ENCODE measurements at places on chromosomes 11 and 22.
A peak's percentile ranks its signal among the peaks of the same experiment; 100 is the strongest.

DNA sequence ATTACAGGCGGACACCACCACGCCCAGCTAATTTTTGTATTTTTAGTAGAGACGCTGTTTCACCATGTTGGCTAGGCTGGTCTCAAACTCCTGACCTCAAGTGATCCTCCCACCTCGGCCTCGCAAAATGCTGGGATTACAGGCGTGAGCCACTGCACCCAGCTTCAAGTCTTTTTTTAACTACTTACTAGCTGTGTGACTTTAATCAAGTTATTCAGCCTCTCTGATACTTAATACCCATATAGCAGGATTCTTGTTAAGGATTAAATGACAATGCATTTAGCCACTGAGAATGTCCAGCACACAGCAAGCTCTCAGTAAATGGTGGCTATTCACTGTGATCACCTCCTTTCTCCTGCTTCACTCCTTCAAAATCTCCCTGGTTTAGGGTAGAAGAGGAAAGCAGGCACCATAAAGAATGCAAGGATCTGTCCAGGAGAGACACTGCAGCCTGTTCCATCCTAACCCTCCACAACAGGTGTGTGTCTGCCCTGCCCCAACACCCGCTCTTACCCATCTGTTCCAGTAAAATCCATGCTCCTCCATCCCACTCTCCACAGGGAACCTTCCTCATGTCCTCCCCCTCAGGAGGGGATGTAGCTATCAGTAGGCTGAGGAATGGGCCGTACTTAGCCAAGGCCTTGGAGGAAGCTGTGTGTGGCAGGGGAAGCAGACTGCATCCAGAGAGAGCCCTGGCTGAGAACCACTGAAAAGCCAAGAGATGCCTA is 69.3 kb downstream of the MICAL3 start:
- no peak for DNase-seq

DNA sequence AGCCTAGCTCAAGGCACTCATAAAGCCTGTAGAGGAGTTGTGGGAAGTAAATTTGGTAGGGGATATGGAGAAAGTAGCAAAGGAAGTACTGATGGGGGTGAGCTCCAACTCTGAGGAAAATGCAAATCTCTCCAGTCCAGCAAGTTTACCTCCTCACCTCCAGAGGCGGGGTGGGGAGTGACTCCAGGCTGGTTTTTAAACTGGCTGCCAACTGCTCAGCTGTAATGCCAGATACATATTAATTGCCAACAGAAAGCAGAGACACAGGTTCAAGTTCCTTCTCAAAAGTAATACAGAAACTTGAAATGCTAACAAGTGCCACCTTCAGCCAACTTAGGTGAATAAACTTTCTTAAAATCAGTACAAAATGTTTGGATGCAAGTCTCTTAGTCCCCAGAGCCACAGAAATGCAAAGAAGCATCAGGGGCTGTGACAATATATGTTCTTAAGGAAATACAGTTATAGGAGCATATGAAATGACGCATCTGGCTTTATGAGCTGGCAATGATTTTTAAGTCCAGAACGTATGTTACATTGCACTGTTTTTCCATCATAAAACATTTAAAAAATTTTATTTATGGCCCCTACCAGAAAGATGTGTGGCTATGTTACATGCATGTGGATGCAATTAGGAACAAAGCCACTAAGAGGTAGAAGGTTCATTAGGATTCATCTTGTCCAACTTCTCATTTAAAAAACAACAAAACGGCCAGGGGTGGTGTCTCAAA is 436.4 kb upstream of the CCDC90B start:
- DNase-seq, result no peak

DNA sequence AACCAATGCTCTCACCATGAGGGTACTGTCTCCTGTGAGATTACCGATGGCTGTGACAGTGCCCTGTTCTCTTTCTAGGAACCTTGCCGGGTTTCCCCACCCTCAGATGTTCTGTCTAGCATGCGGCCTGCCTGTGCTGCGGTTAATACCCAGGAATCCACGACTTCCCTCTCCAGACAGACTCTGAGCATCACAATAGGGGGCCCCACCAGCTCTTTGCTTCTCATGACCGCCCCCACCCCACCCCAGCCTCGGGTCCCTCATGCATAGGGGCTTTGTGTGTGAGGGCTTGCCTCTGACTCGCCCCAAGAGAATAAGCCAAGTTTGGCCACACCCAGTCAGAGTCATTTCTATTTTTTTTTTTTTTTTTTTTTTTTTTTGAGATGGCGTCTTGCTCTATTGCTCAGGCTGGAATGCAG is 10.3 kb downstream of the PARVG start:
- no peak for DNase-seq

DNA sequence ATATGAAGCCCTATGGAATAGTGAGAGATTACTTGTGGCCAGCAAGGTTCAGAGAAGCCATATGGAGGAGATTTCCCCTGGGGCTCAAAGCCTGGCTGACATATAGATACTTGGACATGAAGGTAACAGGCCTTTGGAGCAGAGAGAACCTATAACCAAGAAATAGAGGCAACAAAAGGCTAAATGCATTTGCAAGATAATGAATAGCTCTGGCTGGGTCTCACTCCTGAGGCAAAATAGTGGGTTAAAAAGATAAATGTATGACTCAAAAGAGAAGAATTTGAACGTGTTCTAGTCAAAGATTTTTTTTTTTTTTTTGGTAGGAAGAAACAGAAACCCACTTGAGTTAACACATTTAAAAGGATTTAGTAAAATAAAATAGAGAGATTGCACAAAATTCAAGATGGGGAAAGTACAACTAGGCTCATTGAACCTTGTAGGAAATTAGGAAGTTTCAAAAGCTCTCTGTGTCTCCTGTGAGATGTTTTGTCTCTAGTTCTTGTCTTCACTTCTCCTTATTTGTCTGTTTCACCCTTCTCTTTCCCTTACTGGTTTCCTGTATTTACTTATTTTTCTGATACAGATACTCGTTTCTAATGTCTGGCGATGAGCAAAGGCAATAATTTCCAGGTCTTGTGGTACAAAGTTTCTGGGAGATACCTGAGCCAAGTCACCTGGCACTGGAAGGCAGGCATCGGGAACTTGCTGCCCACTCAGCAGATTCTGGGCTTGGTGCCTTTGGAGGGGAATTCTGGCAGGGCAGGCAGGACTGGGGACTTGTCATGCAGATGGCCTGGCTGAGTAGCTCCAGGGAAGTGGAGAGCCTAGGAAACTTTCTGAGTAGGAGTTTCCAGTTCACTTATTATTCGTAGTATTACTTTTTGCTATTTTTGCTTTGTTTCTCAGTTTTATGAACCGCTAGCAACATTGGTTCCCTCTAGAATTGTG is 49.2 kb upstream of the SESN3 start:
- DNase-seq, result no peak

GRCh38 chr11:115126092-115126491 is 378.1 kb downstream of the CADM1 start:
- no peak for DNase-seq

DNA sequence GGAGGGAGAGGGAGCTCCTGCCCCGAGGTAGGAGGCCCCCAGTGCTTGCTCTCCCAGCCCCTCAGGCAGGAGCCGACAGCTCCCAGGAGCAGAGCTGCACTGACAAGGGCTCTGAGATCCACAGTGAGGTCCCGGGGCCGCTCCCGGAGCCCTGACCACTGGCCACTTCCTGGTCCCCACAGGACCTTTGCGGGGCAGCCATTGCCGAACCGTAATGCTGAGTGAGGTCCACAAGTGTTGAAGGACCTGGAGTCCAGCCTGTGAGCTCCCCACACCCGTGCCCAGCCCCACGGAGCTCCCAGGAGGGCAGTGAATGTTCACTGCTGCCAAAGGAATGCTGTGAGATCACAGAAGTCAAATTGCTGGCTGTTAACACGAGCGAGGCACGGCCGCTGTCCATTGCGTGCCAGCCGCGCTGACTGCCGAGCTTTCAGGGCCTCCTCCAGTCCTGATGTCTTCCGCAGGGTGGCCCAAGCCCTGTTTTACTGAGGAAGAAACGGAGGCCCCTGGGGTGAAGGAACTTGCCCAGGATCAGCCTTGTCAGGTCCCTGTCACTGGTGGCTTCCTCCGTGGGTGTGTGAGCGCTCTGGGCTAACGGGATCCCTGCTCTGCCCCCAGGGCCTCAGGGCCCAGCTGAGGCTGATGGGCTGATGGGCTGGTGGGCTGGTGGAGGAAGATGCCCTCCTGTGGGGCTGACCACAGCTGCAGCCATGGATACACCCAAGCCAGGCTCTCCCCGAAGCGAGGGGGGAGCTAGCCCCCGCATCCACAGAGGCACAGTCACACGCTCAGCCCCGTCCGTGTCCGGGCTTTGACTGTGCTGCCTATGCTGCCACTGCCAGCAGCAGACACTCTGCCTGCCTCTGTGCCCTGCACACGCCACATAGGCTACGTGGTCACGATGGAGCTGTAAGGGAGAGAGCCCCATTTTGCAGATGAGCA is 70.8 kb downstream of the WNT7B start:
- no peak for DNase-seq

DNA sequence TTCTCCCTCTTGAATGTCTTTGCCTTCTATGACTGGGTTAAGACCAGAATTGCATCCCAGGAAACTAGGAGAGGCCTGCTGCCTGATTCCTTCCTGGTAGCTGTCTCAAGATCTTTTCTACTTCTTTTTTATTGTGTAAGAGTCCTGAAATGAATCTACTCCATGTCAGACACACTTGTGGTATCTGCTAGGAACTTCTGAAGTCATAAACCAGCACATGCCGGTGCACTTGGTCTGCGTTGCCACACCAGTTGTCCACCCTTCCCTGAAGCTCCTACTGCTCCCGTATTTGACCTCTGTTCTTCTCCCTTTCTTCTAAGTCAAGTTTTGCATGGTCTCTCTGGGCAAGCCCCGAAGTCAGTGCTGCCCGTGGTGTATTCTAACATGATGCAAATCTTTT is 644.2 kb downstream of the ETS1 start:
- no peak for DNase-seq

DNA sequence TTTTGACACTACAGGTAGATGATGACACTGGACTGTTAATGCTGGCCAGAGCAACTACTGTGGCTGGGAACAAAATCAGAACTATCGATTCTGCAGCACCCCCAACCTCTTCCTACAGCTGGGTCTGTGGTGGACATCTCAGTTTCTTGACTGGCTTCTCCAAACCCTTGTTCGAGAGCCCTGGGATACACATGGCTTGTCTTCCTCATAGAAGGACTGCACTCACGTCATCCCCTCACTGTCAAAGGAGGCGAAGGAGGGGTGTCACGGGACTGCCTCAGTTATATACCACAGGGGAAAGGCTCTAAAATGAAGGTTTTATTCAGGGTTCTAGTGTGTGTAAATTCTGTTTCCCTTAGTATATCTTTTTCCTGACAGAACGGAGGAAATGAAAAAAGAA is 44.9 kb downstream of the PITPNB start:
- no peak for DNase-seq

- DNase-seq, result no peak
Measured at GRCh38 chr11:13222285-13222684, 55.3 kb upstream of the BMAL1 start.

DNA sequence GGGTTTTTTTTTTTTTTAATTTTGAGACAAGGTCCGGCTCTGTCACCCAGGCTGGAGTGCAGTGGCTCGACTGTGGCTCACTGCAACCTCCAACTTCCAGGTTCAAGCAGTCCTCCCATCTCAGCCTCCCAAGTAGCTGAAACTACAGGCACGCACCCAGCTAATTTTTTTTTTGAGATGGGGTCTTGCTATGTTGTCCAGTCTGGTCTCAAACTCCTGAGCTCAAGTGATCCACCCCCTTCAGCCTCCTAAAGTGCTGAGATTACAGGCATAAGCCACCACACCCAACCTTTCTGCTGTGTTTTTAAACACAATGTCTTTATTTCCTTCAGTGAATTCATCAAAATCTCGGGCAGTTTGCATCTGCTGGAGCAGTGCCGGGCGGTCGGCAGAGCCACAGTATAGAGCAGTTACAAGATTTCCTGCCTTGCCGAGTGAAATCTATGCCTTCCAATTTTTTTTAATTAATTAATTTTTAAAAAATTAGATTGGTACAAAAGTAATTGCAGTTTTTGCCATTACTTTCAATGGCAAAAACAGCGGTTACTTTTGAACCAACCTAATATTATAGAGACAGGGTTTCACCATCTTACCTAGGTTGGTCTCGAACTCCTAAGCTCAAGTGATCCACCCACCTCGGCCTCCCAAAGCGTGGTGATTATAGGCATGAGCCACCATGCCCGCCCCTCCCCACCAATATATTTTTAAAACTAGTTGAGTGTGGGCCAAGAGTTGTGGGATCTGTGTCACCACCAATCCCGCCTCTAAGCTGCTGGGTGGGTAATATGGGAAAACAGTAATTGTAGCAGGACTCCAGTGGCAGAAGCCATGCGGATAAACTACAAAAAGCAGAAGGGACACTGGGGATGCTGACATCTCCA is 2.7 kb upstream of the ACY3 start:
- DNase-seq, result no peak

GRCh38 chr11:19674836-19675235 is 37.8 kb upstream of the NAV2 start:
- no peak for DNase-seq

GRCh38 chr11:47257517-47258316 is at the start of gene NR1H3:
Gene NR1H3, plus strand, starts transcription at chr11:47257996. Its CDS starts 1,221 bp downstream, at chr11:47259217.
- no peak for DNase-seq

DNA sequence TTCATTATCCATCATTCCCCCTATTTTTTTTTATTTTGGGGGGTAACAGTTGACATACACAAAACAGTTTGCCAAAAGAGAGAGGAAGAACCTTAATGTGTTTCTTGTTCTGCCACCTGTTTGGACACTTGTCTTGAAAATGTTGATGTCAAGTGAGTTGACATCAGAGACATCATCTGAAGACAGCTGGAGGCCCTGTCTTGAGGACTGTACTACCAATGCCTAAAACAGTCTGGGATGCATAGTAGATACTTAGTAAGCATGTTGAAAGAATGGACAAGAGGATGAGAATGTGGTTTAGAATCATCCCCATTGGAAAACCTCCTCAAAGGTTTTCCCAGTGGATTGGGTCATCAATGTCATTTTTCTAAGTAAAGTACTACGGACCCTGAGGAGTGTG is 2.4 kb upstream of the ARHGEF12 start:
- DNase-seq, result no peak

DNA sequence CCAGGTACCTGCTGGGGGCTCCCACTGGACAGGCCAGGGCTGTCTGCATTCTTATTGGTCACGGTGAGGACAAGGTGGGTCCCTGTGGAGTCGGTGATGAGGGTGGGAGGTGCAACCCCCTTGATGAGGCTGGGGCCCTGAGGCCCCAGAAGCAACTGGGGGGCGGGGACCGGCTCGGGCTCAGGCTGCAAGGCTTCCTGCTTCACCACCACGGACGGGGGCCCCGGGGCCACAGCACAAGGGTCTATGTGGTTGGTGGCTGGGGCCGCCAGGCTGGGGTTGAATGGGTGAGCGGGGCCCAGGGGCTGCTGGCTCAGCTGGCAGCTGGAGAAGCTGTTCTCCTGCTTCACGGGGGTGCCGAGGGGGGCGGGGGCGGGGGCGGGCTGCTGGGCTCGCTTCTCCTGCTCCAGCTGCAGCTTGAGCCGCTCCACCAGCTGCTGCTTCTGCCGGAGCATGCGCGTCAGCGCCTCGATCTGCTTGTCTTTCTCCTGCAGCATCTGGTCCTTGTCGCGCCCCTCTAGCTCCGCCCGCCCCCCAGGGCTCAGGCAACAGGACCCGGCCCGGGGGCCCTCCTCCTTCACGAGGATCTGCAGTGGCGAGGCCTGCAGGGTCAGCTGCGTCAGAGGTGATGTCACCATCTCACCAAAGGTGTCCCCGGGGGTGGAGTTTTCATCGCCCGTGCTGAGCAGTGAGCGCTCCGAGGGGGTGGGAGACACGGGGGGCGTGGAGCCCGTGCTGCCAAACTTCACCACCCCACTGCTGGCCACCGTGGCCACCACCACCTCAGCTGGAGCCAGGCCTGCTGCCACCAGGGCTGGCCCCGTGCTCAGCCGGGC is 48.2 kb downstream of the SGSM3 start:
- no peak for DNase-seq

- no peak for DNase-seq
Measured at GRCh38 chr11:61626580-61627380, 45.9 kb upstream of the SYT7 start.

GRCh38 chr11:123233280-123233974 is 38.4 kb upstream of the CLMP start:
- DNase-seq, result peak; percentile 4

Measured in activated gamma-delta T cell treated with Interleukin-2 at 50 U/mL for 16 hours (primary cell).